ENCODE measurements at places on chromosomes 6 and 20.

DNA sequence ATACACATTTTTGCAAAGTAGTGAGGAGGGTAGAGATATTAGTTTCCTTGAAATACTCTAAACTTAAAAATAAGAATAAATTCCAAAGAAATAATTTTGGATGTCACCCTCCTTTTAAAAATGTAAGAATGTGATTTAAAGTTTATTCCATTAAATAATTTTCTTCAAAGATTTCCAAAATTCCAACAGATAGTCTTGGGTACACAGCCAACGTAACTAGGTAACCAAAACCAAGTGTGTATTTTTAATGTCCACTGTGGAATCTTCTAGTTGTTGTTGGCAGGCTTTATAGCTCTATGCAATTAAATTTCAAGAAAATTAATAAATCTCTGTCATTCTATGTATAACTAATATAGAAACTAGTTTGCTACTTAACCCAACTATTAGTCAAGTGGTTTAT lies 101.3 kb downstream of the COL21A1 start:
- no peak for DNase-seq

- DNase-seq, result no peak
These were observed 353.0 kb upstream of the RGS17 start for GRCh38 chr6:153484056-153484455.

DNA sequence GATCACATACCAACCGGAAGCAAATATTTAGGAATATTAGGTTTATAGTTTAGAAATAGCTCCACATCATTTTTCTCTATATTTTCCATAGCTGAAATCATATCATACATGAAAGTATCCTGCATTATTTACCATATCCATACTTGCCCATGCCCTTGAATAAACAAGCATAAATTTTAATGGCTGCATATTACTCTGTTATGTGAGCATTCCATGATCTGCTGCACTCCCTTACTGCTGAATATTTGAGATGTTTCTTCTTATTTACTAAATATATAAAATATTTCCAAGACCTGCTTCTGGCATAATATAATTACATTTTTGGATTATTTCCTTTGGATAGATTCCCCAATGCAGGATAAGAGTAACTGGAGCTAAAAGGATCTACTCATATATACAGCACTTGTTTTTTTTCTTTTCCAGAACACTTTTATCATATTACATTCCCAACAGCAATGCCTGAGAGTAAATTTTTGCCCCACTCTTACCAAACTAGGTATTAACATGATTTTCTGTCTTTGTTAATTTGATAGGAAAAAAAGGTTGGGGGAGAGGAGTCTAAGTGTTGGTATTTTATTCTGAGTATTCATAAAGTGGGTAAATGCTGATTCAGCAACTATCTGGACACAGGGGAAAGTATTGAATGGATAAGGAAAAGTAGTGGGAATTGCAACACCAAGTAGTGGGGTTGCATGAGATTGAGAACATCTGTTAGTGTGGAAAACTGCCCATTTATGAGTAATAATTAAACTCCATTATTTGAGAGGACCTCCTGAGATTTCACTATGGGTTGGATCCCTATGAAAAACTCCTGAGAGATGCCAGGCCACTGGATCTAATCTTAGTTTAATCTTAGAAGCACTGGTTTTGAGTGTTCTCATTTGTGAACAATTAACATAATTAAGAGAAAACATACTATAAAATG lies 76.0 kb downstream of the MAN1A1 start:
- no peak for DNase-seq

DNA sequence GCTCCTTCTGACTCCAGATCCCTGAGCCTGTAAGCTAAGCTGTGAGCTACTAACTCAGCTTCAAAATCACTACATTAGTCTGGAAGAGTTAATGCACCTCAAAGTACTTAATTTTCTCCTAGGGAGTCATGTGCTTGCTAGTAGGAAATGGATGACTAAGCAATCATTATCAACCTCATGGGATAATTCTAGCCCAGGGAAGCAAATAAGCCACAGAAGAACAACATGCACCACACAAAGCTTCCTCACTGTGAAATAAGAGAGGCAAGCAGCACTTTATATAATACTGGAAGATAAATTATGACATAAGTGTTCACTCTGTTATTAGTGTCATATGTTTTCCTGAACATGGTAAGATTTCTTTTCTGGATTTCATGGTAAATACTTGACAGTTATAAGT lies 57.9 kb upstream of the RCAN2 start:
- no peak for DNase-seq

DNA sequence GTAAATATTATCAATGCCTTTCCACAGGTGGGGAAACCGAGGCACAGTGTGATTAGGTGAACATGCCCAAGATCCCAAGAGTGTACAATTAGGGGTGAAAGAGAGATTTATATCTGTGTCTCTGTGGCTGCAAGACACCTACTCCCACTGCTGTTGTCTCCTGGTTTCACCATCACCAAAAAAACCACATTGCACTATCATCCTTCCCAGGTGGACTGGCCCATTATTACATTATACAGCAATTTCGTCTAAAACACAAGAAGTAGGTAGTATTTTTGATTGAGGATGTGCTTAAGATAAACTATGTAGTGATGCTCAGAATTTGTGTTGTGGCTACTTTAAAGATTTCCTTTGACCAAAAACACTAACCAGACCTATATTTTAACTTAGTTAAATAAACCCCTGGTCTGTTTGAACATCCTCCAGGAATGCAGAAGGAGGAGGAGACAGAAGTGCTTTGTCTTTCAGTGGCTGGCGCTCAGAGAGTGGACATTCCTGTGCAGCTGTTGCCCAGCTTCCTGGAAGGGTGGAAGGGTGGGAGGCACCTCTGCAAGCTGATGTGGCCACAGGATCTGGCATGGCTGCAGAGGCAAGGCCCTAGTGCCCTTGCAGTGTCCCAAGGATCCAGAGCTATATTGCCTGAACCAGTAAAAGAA lies 23.8 kb downstream of the DCBLD1 start:
- DNase-seq, result no peak

Measured in RWPE2 (cell line).